CD4-positive, alpha-beta T cell treated with Interleukin-6 for 4 hours (primary cell): ENCODE measurements at places on chromosomes 2 and 18.
A peak's percentile ranks its signal among the peaks of the same experiment; 100 is the strongest.

DNA sequence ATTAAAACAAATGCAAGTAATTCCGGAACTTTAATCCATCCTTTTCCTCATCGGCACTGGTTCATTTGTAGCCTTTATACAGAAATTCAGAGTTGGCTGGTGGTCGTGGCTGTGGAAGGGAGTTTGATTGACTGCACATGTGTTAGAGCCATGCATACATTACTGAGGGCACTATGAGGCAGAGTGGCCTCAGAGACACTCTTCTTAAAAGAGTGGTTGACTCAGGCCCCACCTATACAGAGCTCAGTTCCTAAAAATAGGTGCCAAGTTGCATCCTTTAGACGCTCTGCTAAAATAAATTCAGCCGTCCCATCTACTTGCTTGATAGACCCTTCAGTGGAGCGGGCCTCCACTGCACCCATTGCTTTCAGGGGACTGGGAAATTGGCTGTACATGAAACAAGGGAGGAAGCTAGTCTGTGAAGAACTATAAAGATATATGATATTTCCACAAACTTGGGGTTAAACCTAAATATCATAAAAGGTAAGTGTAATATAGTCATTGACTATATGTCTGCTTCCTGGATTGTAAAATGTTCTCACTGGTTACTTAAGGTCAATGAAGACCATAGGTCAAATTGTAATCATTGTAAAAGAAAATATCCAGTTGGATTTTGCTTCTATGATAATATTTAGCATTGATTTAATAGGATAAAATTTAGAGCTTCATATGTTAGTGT lies 298.9 kb downstream of the XIRP2 start:
- DNase-seq: no peak

GRCh38 chr18:35692866-35693265 lies 111.3 kb downstream of the GALNT1 start:
- DNase-seq: no peak

- peak; percentile 57 for DNase-seq
Measured at GRCh38 chr2:3223080-3223923, 154.3 kb downstream of the EIPR1 start.

DNA sequence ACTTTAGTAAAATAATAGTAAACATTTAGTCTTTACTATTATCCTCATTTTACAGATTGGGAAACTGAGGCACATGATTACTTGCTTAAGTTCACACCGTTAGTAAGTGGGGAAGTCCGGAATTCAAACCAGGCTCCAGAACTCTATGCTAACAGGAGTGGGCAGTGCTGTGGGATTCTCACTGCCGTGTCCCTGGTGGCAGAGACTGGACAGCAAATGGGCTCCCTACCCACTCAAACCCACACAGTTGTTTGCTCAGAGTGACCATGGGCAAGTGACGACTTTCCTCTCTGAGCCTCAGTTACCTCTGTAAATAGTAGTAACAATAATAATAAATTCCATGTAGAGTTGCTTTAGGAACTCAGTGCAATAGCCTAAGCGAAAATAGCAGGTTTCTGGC lies 24.0 kb downstream of the MAIP1 start:
- no peak for DNase-seq

DNA sequence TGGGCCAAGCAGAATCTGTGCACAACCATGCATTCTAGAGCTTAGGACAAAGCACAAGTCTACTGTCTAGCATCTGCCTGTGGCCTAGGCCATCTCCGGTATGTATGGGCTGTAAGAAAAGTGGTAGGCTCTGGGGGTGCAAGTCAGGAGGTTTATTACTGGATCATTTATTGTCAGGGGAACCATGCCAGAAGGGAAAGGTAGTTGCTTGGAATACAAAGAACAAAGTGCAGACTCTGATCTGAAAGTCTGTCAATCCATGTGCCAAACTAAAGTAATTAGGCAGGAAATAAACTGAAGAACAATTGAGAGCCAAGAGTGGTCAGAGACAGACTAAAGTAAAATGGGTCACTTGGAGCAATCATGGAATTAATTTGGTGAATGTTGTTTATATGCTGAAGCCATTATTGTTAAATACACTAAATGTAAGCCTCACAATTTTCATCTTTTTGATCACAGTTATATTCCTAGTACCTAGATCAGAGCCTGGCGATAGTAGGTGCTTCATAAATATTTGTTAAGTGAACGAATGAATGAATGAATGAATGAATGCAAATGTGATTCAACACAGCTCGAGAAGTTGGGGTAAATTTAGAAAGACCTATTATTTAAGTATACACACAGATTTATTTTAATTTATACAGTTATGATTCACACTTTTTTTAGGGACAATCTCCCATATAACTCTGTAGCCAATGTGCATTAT lies 260.7 kb upstream of the STON1 start:
- DNase-seq: no peak

- DNase-seq: peak; percentile 64
Measured at GRCh38 chr2:102442967-102443828, 20.2 kb downstream of the IL18RAP start.

GRCh38 chr2:144553379-144553778 lies 33.5 kb upstream of the ZEB2 start:
- no peak for DNase-seq

DNA sequence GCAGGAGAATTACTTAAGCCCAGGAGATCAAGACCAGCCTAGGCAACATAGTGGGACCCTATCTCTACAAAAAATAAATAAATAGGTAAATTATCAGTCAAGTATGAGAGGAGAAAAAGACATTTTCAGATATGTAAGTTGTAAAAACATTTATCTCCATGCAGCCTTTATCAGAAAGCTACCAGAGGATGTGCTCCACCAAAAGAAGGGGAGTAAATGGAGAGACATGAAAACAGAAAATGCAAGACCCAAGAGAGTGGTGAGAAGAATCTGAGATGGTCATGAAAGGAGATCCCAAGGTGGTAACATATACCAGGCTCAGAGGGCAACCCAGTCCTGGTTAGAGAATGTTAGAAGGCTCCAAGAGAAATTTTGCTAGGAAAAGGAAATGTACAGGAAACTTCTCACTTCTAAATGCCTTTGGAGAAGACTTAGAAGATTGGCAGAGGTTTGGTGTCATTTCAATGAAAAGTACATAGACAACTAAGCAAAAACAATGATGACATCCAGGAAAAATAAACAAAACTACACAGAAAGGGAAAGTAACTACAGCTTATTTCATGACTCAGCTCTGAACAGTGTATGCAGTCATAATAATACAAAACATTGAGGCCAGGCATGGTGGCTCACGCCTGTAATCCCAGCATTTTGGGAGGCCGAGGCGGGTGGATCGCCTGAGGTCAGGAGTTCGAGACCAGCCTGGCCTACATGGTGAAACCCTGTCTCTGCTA lies 19.5 kb downstream of the CIB4 start:
- no peak for DNase-seq

- no peak for DNase-seq
Measured at GRCh38 chr2:183269956-183270355, 145.7 kb downstream of the NUP35 start.

GRCh38 chr2:237603718-237604362 lies 13.3 kb upstream of the RAB17 start:
- peak; percentile 65 for DNase-seq

GRCh38 chr2:171402906-171403580 lies 30.7 kb downstream of the METTL8 start:
- no peak for DNase-seq

- no peak for DNase-seq
Measured at GRCh38 chr2:36406296-36406695, 50.7 kb downstream of the CRIM1 start.

GRCh38 chr18:32422201-32422600 lies 48.5 kb downstream of the GAREM1 start:
- no peak for DNase-seq

DNA sequence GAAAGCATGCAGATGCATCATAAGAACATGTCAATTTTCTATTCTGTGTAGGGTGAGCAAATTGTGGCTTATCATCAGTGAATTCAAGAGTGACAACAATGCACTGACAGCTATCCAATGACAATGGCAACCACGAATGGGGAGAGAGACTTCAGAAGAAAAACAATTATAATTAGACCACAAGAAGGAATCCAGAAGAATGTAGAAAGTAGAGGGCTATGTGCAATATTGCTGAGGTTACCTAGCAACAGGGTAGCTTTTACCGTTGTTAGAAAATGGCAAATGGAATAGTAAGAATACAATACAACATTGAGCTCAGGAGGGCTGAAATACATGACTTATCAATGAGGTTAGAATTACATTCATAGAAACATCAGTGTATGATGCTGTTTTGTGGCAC lies 71.1 kb upstream of the SESTD1 start:
- no peak for DNase-seq

DNA sequence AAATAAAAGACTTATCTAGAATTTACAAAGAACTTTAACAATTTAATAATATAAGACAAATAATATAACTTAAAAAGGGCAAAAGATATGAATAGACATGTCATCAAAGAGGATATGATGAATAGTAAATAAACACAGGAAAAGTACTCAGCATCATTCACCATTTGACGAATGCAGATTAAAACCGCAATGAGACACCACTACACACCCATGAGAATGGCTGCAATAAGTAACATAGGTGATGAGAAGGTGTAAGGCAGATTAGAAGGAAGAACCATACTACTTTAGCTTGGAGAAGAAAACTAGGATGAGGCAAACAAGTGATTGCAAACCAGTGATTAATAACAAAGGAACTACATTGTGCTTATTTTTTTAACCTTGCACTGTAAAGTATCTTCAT lies 152.0 kb downstream of the CYRIA start:
- DNase-seq: no peak

DNA sequence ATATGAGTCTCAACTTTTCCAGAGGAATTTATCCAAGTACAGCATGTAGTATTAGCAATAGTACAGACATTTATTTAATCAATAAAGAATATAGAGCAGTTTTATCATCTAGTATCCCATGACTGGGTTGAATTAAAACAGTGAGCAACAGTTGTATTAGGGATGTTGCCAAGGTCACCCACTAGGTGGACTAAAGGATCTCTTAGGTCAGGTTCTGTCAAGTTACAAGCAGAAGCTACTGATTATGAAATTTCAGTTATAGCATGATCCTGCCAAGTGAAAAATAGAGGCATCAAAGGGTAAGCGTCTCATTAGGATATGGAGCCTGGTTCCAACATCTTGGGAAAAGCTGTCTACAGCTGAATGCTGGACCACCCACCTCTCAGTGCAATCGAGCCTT lies 52.1 kb upstream of the LAPTM4A start:
- no peak for DNase-seq

- DNase-seq: peak; percentile 39
Measured at GRCh38 chr2:27241761-27242613, 20.9 kb downstream of the SLC30A3 start.

- no peak for DNase-seq
Measured at GRCh38 chr18:76227759-76228158, 267.3 kb downstream of the ZNF516 start.

DNA sequence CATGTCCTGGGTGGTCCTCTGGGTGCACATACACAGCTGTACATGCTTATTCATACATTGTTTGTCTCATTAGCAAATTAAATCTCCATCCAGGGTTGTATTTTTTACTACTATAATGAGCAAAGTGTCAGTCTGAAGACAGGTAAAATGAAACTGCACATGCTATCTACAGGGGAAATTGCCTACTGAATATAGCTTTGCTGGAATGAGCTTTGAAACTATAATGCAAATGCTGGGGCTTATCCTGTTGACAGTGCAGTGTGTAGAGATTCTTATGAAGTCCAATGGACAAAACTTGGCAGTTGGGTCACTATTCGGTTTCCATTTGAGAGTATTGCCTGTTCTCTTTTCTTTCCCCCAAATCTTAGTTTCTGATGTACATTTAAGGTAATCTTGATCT lies 292.8 kb upstream of the LRP1B start:
- DNase-seq: no peak

- no peak for DNase-seq
Measured at GRCh38 chr2:167965907-167966761, 281.3 kb downstream of the STK39 start.

DNA sequence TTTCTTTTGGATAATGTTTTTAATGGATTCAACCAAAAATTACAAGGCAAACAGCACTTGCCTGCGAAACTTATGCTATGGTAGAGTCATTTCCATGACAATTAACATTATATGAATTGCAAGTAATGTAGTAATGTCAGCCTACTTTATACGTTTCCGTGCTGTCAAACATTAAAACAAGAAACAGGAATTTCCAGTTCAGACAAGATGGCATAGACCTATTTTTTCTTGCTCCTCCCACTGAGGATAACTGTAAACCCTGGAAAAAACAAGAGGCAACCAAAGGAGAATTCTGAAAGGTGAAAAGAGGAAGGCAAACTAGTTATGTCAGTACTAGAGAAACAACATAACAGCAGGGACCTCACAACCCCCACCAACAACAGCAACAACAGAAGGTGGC lies 170.7 kb downstream of the DIS3L2 start:
- DNase-seq: no peak

DNA sequence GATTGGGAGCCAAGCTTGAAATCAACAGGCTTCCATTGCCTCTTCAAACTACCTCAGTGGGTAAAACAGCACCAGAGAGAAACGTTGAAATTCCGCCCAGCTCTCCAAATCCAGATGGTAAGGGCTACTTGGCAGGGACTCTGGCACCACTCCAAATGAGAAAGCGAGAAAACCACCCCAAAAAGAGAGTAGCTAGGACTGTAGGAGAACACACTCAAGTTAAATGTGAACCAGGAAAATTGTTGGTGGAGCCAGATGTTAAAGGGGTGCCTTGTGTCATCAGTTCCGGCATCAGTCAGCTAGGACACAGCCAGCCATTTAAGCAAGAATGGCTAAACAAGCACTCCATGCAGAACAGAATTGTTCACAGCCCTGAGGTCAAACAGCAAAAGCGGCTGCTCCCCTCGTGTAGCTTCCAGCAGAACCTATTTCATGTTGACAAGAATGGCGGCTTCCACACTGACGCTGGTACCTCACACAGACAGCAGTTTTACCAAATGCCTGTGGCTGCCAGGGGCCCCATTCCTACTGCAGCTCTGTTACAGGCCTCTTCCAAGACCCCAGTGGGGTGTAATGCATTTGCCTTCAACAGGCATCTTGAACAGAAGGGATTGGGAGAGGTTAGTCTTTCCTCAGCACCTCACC lies 167.3 kb downstream of the ASXL3 start:
- no peak for DNase-seq

DNA sequence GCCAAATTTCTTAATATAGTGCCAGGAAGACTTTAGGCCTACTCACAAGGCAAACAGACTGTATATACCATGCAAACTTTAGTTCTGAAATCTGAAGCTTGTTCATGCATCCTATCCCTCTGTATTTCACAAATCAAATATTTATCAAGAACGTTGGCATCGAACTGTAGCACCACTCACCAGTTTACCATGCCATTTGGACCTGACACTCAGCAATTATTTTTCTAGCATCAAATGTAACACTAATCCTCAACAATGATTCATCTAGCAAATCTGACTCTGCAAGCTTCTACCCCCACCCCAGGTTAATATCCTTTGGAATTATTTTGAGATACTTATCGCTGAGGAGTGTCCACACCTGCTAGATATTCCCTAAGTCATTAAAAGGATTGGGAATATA lies 1506.6 kb downstream of the LRP1B start:
- DNase-seq: no peak

DNA sequence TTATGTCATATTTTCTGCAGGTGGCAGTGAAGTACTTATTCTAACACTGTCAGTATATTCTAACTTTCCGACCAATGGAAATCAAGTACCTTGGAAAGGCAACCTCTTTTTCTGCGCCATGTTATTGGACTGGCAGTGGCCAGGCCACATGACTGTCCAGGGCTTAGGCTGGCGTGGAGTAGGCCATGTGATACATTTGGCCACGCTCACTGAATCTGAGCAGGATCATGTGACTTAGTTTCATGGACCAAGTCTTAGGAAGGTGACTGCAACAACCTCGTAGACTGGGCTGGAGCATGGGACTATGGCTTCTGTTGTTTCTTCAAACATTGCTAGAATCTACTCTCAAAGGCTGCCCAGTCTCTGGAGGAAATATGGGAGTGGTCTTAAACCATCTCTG lies 60.4 kb upstream of the HAAO start:
- no peak for DNase-seq
